Midbrain (tissue), 1 donor: ENCODE measurements at places on chromosomes 2 and 18.

DNA sequence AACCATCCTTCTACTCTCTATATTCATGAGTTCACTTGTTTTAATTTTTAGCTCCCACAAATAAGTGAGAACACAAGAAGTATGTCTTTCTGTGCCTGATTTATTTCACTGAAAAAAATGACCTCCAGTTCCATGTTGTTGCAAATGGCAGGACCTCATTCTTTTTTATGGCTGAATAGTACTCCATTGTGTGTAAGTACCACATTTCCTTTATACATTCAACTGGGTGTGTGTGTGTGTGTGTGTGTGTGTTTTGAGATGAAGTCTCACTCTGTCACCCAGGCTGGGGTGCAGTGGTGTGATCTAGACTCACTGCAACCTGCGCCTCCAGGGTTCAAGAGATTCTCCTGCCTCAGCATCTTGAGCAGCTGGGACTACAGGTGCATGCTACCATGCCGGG, 41.2 kb downstream of the KCNG3 start:
- DNase-seq: no peak

DNA sequence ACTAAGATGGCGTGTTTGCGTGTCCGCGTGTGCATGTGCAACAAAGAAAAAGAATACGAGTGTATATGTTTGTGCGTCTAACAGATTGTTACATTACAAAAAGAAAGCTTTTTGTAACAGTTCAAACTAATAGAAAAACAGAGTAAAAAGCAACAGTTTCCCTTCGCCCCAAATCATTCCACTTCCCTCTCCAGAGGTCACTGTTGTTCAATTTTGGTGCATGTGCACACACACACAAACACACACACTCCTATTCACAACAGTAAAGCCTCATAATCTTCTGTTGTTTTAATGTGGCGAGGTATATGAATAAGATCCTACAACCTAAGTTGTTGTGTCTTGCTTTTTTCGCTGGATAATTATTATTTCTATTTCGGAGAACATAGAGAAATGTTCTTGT, 357.3 kb upstream of the SLC8A1 start:
- DNase-seq: no peak

- DNase-seq: no peak
Observed at GRCh38 chr2:200483729-200484198, 26.1 kb downstream of the KCTD18 start.

DNA sequence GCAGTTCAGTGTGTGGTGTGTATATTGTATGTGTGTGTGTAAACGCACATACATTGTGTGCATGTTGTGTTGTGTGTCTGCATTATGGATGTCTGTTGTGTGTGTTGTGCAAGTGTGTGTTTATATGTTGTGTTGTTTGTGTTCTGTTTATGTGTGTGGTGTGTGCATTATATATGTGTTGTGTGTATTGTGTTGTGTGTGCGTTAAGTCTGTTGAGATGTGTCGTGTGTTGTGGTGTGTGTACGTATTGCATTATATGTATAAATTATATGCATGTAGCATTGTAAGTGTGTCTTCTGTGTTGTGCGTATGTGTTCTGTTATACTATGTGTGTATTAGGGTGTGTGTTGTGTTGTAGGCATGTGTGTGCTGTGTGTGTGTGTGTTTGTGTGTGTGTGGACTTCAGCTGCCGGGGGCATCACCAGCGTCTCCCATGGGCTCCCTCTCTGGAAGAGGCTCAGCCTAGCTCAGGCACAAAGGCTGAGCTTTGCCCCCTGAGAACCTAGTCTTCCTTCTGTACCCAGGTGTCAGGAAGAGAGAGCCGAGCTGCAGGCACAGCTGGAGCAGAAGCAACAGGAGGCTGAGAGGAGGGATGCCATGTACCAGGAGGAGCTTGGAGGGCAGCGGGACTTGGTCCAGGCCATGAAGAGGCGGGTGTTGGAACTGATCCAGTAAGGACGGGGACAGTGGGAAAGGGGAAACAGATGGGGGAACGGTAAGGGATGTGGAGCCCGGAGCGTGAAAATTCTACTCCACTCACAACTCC, 13.7 kb downstream of the RUFY4 start:
- no peak for DNase-seq

DNA sequence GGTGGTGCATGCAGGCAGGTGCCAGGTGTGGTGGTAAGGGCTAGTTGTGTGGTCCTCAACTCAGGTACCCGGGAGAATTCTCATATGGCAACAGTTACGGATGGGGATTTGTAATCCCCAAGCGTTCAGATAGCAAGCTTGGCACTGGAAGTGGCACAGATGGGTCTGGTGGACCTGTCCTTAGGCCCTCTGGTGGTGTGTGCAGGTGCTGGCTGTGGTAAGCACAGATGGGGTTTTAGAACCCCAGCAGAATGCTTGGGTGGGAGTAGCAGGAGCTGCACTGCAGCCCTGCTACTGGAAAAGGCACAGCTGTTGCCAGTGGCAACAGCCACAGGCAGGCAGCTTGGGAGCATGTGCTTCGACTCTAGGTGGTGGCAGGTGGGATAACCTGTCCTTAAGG, 948.2 kb upstream of the FAM98A start:
- DNase-seq: no peak

DNA sequence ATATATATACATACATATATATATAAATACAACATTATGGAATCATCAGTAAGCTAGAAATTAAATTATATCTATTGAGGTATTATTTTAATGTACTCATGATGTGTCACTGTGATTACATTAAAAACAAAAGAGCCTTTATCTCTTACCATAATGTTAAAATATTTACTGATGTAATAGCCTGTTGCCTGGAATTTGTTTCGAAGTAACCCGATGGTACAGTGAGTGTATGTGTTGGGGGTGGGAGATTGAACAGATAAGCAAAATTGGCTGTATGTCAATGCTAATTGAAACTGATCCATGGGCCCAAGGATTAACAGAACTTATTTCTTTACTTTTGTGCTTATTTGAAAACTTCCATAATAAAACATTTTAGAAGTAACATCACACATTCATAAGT, 1473.2 kb downstream of the LRP1B start:
- DNase-seq: no peak

- no peak for DNase-seq
Observed at GRCh38 chr2:9053534-9053931, 50.0 kb upstream of the MBOAT2 start.

- peak; percentile 6 for DNase-seq
Observed at GRCh38 chr2:40690525-40690924, 238.6 kb upstream of the SLC8A1 start.

- DNase-seq: no peak
Observed at GRCh38 chr18:27010784-27011183, 145.3 kb upstream of the AQP4 start.

DNA sequence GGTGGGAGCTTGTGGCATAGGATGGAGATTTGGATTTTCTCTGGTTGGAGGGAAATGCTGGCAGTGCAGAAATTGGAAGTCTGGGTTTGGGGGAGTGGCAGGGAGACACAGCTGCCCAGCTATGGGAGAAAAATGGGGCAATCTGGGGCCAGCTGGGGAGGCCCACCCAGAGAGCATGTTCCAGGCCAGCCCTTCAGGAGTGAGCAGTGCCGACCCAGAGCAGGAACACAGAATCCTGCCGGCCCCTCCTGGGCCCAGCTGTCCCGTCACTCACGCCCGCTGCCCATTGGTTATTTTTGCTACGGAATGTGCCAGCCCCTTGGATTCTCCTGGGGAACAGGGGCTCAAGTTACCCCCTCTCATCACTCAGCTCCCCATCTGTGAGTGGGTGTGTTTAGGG, 4.9 kb downstream of the SPEG start:
- no peak for DNase-seq

DNA sequence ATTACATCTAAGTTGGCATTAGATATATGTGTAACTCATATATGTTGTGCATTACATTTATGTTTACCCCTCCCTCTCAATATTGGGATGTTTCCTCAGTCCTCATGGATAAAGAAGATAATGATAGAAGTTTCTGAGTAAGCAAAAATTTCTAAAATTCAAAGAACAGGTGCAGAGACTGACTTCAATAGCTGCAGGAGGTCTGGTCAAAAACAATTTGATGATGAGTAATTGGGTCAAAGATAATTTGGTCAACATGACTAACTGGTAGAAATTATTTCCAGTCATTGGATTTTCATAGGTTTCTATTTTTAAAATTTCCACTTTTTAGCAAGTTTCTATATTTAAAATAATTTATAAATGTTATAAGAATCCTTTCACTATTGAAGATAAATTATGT, 1130.9 kb upstream of the SLC39A10 start:
- no peak for DNase-seq

GRCh38 chr18:60113396-60113795, 213.6 kb downstream of the PMAIP1 start:
- DNase-seq: no peak

DNA sequence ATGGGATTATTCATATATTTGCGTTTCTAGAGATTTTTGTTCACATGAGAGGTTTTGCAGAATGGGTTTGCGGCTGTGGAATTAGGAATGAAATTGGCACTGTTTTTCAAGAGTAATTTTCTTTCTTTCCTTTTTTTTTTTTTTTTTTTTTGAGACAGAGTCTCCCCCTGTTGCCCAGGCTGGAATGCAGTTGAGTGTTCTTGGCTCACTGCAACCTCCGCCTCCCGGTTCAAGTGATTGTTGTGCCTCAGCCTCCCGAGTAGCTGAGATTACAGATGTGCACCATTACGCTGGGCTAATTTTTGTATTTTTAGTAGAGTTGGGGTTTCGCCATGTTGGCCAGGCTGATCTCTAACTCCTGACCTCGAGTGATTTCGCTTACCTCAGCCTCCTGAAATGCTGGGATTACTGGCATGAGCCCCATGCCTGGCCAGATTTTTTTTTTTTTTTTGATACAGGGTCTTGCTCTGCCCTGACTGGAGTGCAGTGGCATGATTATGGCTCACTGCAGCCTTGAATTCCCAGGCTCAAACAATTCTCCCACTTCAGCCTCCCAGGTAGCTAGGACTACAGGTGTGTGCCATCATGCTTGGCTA, 65.3 kb downstream of the MIB1 start:
- DNase-seq: no peak

DNA sequence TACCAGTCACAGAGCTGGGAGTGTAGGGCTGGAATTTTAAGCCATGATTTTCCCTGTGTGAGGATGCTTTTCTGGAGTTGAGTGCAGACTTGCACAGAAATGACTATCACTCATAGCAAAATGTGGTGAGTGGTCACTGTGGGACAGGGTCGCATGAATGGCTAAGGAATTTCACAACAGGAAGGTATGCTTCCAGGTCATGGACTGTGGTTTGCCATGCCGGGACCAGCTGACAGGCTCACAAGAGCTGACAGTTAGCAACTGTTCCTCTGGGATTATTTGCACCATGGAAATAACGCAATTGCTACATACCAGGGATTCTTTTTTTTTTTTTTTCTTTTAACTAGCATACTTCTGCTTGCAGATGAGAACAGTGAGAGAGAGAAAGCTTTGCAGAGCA, 3.8 kb upstream of the UXS1 start:
- no peak for DNase-seq

DNA sequence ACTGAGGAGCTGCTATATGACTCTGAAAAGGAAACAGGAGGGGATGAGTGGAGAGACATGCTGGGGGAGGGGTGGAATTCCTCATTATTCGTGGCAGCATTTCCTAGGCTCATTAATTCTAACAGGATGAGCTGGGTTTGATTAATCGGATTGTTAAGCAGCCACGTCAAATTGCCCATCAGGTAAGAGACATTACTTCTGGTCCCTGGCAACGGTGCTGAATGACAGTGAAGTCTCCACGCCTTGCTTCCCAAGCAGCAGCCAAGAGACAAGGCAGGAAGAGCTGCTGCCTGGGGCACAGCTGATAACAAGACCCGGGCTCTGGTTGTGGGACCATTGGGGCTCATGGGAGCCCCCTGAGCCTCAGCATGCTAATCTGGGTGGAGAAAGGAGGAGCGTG, 86.6 kb downstream of the MARCHF4 start:
- no peak for DNase-seq

DNA sequence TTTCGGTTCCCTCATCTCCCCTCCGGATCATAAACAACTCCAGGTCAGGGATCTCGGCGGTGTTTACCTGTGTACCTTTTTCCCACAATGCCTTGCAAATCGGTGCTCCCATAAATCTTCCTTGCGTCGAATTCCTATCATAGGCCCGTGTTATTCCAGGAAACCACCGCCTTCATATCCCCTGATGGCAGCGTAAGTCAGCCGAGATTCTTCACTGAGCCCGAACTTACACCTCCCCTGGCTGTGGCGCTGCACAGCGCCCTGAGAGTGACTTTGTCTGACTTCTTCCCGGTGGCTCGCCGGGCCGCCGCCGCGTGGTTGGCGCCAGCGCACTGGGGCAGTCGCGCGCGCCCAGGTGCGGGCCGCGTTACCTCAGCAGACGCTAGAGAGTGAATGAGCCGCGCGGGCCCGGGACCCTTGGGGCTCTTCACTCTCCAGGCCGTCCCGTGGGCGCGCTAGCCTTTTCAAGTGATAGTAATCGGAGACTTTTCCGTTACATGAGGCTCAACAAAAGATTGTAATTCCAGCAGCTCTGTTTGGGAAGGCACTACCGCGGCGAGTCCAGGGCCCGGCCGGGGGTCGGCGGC, 101.6 kb downstream of the SPTBN1 start:
- no peak for DNase-seq
